ENCODE measurements at places on chromosomes 16 and 17.

- no peak for DNase-seq
Observed at GRCh38 chr17:47316311-47316710, 7.4 kb upstream of the EFCAB13 start.

DNA sequence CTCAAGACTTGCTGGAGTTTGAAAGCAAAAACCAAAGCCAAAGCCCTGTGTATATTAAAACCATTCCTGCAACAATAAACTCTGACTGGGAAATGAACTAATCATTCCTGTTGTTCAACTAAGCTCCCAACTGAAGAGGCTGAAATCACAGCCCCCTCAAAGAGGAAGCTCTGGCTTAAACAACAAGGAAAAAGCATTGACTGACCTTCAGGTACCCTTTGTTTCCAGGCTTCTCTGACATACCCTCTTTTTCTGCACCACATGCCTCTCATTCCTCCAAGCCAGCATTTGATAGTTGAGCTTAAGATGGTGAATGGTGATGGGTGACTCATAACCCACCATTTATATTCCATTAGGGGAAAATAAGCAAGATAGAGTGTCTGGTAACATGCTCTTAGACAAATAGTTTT lies 470.9 kb upstream of the SOX9 start:
- DNase-seq = no peak

DNA sequence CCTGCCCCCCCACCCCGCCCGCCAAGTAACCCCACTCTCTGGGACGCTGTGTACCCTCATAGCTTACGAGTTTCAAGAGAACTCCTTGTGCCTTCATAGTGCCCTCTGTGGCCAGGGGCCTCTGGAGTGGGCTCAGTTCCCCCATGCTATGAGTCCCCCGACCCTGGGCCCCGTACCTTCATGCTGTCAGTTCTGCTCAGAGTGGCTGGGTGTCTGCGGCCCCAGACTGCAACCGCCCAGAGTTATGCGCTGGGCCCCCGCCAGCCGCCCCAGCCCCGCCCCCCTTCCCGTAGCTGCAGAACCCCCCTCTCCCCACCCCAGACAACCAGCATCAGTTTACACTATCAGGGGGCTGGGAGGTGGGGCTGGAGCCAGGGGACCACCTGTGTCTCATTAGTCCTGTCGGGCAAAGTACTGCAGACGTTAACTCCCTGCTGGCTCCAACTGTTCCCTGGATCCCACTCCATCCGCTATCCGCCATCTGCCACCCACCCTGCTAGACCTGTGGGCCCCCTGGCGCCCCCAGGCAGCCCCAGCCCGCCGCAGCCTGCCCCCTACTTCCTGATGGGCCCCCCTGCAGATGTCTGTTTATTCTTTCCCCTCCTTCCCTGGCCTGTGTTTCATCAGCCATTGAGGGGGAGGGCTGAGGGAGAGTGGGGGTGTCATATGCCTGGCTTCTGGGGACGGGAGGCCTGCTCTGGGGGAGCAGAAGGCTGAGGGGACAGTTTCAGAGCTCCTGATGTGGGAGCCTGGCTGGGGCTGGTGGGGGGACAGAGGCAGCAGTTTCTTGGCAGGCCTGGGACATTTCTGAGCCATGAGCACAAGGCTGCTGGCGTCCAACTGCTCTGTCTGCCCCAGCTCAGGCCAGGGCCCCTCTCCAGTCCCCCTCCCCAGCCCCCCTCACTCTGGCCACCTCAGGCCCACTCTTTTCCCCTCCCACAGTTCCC lies at the start of gene MFAP4:
Gene MFAP4 (minus strand): TSS at position 217 of the 947 bp plus-strand sequence. CDS start 35 bp downstream, at position 182.
- DNase-seq = no peak

GRCh38 chr17:6249732-6250131 lies 179.6 kb downstream of the WSCD1 start:
- no peak for DNase-seq

GRCh38 chr16:72921620-72922019 lies 126.3 kb downstream of the ZFHX3 start:
- no peak for DNase-seq

GRCh38 chr16:9199311-9199710 lies 107.9 kb downstream of the HAPSTR1 start:
- DNase-seq = no peak

DNA sequence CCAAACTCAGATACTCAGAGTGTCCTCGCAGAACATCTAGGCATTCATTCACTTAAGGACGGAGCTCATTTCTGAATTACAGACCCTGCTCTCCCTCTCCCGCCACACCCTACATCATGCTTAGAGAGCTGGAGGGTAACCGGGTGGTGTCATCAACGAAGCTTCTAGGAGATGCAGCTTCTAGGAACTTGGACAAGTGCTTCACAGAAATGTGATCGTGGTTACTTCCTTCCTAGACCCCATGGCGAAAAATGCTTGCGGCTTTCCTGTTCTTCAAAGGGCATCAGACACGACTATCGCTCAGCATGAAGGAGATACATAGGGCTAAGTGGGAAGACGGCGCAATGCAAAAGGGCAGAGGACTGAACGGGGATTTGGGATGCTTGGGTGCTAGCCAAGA lies 126.8 kb downstream of the ZFHX3 start:
- peak; percentile 3 for DNase-seq

DNA sequence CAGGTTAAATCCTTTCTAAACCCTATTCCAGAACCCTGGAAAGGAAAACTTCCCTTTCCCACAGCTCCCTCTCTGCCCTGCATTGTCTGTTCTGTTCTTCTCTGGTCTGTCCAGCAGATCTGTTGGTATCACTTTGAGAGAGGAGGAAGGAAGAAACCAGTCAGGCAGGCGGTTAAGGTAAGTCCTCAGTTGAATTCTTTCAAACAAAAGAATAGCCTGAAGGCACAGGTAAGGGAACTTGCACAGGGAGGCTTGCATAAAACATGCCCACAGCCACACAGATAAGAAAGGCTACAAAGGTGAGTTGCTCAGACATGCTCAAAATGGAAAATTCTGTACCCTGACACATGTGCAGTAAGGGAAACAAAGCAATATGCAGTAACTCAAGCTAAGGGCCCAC lies 595.7 kb upstream of the CDH5 start:
- no peak for DNase-seq

- DNase-seq = no peak
Observed at GRCh38 chr17:38798614-38799500, 499 bp downstream of the PIP4K2B start.

GRCh38 chr16:50539822-50540710 lies 8.1 kb upstream of the NKD1 start:
- DNase-seq = no peak

DNA sequence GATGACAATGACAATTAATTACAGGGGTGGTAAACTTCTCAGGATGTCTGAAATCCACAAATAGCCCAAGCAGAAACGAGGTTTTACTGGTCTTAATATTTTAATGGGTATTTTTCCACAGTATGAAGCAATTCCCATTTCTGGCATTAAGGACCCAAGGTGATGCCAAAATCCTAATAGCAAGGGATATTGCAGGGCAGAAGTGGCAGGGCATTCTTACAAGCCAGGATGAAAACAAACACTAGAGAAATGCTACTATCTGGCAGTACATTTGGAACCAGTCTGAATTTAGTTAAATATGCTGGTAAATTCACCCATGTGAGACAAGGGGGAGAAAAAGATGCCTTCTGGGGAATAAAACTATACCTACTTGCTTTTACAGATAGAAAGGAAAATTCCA lies 45.2 kb downstream of the RND2 start:
- no peak for DNase-seq

Measured in activated CD4-positive, alpha-beta T cell treated with anti-CD3 and anti-CD28 coated beads for 4 hours (primary cell).